ENCODE measurements at places on chromosomes 2 and 18.
A peak's percentile ranks its signal among the peaks of the same experiment; 100 is the strongest.

DNA sequence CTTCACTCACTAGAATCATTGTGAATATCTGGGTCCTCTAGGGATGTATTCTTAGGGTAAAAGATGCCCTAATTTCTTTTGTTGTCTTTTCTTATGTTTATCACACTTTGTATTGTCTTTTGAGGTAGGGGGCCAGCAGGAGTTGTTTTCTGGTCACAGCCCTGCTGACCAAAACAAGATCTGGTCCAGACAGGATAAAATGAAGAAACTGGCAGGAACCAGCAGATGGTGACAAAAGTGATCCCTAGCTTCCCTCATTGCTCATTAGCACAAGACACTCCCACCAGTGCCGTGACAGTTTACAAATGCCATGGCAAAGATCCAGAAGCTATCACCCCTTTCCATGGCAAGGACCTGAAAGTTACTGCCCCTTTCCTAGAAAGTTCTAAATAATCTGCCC, 81.7 kb upstream of the CCDC85A start:
- no peak for DNase-seq

DNA sequence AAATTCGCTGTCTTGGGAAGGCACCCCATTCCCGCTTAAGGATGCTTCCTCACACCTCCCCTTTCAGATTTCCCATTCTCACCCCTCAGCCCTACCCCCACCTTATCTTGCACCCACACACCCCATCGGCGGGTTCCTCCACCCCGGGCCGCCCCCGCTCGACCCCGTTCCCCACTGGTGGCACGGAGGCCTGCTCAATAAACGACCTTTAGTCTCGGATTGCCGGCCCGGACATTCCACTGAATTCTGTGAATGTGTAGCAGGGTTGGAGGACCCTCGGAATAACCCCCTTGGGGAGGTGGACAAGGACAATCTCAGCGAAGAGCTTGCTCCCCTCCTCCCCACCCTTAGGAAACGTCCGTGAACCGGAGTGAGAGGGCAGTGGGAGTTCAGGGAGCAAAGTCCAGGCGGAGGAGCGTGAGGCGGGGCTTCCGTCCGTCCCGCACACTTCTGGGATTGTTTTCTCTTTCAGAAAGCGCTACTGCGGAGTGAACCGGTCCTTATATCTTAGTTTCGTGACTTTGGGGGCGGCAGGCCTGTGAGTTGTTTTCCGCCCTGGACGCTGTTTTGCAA, 2.8 kb upstream of the LBX2 start:
- DNase-seq, result peak; percentile 27

DNA sequence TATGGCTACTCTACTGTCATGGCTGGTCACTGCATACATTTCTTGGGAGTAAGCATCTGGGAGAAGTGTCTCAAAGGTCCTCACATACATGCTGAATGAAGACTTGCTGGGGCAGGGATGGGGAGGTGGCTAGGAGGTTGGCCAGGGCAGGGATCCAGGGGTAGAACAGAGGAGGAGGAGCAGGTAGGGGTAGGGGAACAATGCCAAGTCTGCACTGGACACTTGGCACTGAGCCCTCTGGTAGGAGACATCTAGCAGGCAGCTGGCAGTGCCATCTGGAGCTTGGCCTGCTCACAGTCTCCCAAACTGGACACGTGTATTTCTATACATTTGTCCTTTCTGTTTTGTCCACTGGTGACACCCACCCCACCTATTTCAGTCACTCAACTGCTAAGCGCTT, 62.7 kb upstream of the REV1 start:
- no peak for DNase-seq

DNA sequence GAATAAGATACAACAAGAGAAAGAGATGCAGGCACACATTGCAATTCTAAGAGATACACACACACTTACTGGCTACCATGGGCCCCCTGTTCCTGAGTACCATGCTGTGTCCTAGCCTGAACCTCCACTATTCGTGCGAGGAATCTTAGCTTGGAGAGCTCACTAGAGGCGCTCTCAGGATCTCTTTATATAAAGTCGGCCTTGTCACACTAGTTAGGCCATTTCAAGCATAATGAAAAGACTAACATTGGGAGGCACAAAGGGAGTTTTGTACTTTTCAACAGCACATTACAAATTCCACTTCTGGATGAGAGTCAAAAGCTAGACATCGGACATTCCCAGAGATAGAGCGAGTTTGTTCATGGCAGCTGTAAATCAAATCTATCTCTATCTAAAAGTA, 365.2 kb downstream of the DSEL start:
- DNase-seq, result no peak

DNA sequence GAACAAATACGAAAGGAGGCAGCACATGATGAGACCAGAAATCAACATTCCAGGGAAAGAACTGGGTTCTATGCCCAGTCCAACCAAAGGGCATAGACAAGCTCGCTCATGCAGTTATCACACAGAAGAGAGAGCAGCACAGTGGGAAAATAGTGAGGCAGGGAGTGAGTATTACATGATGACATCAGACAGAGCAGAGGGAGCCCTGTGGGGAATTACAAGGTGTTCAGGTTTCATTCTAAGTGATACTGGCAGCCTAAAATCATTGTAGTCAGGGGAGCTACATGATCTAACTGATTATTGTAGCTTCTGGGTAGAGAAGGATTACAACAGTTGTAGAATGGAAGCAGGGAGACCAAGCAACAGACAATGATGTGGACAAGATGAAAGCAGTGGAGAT, 658.5 kb downstream of the ARHGAP15 start:
- DNase-seq, result no peak

GRCh38 chr2:230016844-230017243, 51.9 kb downstream of the SLC16A14 start:
- DNase-seq, result no peak

DNA sequence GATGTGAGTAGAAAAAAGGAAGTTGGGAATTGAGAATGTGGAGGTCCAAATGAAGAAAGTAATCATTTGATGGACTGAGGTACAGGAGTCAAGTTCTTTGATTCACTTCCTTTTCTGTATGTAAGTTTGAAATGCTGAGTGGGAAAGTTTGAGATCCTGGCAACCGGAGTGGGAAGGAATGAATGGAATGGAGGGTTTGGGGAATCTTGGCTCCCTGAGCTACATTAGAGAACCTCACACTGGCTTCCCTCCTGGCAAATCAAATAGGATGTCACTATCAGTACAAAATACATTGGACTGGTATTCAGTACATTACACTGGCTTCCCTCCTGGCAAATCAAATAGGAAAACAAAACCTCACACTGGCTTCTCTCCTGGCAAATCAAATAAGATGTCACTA, 9.8 kb upstream of the RNF138 start:
- DNase-seq, result peak; percentile 42

DNA sequence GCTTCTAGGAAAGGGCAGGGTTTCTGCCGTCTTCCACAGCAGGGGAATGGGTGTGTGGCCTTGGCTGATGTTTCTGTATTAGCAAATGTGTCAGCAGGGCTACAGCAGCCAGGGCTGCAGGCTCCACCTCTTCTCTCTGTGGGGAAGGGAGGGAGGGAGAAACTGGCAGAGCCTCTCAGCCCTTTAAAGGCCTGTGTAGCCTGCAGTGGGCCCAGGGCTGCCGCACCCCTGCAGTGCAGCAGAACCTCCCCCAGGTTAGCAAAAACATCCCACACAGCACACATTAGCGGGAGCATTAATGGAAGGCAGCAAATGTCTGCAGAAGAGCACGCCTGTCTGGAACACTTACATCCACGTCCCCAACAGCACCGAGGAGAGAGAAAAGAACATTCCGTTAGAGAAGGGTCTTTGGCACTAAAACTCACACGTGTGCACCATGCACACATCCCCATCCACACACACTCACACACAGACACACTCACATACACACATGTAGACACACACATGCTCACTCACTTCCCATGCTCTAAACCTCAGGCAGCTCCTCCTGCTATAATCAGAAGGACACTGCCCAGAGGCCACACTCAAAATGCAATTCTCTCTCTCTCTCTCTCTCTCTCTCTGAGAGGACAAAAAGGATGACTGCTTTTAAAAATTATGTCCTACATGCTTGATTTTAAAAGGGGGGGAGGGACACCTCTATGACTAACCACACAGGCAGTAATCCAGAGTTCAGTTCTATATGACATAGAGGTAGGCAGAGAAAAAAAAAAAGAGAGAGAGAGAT, 24.1 kb downstream of the MRPL35 start:
- peak; percentile 81 for DNase-seq

DNA sequence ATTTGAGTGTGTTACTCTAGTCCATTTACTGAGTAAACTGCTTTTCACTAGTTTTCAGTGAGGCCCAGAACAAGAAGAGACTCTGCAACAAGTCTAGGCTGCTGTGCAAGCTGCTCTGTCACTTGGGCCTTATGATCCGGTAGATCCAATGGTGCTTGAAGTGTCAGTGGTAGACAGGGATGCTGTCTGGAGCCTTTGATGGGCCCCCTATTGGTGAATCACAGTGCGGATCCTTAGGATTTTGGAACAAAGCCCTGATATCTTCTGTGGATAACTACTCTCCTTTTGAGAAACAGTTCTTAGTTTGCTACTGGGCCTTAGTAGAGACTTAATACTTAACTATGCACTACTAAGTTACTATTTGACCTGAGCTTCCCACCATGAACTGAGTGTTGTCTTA, 150.2 kb downstream of the TMEFF2 start:
- no peak for DNase-seq

DNA sequence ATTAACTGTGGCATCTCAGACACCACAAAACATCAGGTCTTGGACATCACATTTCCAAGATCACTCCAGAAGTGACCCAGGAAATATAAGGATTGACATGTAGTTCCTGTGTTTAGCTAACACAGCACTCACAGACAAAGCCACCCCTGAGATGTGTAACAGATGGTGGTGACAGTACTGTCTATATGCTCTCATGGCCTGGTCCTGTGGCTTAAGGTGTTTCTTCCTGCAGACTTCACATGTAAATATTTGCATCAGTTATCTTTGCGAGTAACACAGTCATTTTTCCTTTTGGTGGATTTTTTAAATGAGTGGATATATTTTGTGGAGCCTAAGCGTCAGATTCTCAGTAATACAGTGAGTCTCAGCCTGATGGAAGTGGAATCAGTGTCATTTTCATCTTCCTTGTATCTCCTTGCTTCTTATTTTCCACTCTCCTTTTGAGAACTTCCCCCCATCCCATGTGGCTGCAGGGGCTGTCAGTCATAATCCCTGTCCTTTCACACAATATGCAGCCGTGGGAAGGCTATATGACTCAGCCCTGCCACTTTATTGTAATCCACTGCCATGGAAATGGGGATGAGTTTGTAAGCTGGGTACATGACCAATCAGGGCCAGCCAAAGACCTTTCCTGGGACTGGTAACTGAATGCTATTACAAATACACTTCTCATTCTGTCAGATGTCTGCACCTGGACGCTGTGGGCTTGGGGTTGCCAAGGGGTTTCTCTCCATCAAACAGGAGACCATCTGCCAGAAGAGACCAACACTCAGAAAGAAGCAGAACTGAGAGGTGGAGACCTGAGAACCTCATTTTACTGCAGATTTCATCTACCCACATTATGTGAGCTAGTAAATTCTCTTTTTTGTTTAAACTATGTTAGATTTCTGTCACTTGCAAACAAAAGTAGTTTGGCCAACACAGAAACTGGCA, 74.3 kb downstream of the ICOS start:
- DNase-seq, result no peak

DNA sequence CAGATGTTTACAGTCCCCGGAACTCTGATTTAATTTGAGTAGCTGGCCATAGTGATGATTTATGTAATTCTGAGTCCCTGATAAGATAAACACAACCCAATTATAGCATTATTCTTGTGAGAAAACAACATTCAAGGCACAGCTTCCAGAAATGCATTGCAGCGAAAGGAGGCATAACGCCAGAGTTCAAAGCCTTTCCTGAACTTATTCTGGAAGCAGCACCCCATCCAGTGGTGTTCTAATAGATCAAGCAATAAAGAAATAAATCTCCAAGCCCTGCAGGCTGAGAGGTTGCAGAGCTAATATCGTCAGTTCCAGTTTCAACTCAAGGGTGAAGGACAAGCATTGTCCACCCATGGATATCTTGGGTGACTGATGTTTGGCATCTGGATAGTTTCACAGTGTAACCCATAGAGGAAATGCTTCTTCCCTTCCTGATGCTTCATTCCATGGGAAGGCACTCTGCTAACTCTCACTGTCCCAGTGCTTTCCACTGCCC, 18.8 kb downstream of the CDH2 start:
- peak; percentile 19 for DNase-seq

DNA sequence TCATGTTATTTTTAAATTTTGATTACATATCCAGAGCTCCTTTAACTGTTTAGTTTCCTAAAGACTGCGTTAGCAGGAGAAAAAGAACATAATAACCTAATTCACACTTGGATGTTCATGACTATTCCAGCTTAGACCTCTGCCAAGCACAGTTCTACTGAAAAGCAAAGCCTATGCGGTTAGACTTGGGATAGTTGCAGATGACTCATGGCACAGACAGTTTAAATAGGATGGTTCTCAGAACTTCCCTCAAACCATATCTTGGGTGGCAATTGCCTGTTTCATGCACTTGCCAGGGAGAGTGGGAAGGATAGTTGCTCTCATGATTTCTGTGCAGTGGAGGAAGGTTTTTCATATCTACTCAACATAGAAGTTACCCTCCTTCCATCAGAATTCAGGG, 149.7 kb upstream of the KLHL29 start:
- DNase-seq, result peak; percentile 81

- no peak for DNase-seq
Observed at GRCh38 chr18:78980777-78981380, 1.3 kb downstream of the SALL3 start.

DNA sequence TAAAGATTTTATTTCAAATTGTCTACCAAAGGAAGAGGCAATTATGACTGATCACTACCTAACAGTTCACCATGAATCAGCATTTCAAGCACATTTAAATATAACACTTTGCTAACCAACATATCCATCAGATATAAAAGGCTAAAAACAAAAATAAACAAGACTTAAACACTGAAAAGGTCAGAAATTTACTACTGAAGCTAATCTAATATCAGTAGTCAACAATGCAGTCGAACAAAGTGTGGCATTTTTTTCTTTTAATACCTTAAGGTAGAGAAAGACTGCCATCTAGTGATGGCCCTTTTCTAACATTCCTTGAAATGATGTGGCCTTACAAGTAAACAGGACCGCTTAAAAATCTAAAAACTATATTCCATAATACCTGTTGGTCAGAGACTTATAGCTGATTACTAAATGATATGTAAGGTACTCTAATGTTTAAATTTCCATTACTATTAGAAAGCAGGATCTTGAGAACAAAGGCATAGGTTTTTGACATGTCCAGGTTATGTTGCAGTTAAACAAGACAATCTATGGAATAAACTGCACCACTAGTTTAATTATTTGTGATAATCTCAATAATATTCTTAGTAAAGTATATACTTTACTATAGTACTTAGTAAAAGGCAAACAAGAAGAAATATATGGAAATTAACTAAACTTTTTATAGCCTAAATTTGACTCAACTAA, 80.0 kb downstream of the EXOC6B start:
- DNase-seq, result peak; percentile 37

DNA sequence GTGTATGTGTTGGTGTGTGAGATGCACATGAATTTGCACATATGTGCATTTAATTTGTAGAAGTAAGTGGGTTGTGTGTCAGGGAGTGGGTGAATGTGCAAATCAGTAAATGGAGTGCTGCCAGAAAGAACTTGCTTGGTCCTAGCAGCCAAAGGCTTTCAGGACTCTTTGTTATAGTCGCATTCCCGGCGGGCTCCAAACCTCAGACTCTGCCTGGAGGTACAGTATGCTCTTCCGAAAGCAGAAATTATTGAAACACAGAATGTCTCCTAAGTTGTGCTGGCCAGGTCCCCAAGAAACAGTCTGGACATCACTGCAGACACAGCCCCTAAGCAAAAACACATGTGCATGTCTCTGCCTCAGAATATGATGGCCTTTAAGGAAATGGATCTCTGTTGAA, 232.4 kb downstream of the INSIG2 start:
- DNase-seq, result no peak
